CD4-positive, alpha-beta T cell treated with Interferon gamma for 1 hour (primary cell): ENCODE measurements at places on chromosomes 5 and 9.

- no peak for DNase-seq
Observed at GRCh38 chr5:39498278-39498952, 73.6 kb upstream of the DAB2 start.

- no peak for DNase-seq
Observed at GRCh38 chr5:159620853-159621540, 290.7 kb upstream of the IL12B start.

DNA sequence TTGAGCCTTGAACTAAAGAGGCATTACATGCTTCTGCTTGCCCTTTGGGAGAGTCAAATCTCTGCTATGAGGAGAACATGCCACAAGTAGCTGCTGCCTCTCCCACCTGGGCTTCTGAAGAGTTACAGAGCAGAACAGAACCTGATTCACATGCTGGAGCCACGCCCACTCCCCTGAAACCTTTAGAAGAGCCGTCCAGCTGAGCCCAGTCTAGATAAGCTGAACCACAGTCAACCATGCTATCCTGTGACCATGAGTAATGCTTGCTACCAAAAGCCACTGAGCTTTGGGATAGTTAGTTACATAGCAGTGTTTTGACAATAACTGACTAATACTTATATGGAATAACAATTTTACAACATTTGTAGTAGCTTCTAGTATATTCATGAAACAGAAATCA lies 111.0 kb upstream of the VCAN start:
- DNase-seq, result no peak

GRCh38 chr9:85740787-85741094 lies 1.0 kb downstream of the AGTPBP1 start:
- no peak for DNase-seq
